Transverse colon (tissue), 4 donors: ENCODE measurements at places on chromosomes 13 and 19. TPM values are rescaled to one million over a fixed set of nuclear protein-coding genes. Genes with fewer than 3 reads are reported as not detected.

Gene KLK3
- total RNA-seq: 6.0 TPM

Gene KCTD4
- total RNA-seq: not detected

Gene APOC4
- not detected for total RNA-seq

Gene RGL3
- 39.6 TPM for total RNA-seq

Gene ZNF154
- total RNA-seq: 2.0 TPM
